ENCODE measurements at places on chromosomes 3 and 15.

DNA sequence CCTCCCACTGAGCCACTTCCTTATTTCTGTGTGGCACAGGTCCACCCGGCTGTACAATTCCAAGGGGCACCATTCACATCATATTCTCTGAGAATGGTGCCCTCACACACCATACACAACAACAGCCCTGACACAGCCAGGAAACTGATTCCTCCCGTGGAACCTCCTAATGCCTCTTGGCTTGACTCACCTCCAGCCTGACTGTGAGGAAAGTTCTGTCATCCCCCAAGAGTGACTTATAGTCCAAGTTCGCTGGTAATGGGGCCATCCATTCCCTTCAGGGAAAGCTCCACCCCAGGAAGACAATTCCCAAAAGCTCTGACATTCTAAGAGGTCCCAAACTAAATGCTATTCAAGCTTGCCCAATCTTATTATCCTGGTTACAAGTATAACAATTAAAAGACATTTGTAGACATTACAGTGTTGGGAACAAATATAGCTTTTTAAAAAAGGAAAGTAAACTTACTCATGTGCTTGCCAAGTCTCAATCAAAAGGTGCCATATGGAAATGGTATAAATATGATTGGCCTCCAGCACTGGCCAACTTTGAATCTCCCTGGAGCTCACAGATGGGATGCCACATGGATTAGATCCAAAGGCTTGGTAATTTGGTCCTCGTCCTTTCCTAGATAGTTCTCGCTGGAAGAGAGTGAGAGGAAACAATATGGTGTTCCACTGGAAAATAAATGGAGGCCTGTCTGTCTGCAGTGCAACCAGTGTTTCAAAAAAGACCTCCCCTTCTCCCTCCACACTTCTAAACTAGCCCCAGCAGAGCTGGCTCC, 56.3 kb upstream of the PSMD6 start:
- no peak for DNase-seq

DNA sequence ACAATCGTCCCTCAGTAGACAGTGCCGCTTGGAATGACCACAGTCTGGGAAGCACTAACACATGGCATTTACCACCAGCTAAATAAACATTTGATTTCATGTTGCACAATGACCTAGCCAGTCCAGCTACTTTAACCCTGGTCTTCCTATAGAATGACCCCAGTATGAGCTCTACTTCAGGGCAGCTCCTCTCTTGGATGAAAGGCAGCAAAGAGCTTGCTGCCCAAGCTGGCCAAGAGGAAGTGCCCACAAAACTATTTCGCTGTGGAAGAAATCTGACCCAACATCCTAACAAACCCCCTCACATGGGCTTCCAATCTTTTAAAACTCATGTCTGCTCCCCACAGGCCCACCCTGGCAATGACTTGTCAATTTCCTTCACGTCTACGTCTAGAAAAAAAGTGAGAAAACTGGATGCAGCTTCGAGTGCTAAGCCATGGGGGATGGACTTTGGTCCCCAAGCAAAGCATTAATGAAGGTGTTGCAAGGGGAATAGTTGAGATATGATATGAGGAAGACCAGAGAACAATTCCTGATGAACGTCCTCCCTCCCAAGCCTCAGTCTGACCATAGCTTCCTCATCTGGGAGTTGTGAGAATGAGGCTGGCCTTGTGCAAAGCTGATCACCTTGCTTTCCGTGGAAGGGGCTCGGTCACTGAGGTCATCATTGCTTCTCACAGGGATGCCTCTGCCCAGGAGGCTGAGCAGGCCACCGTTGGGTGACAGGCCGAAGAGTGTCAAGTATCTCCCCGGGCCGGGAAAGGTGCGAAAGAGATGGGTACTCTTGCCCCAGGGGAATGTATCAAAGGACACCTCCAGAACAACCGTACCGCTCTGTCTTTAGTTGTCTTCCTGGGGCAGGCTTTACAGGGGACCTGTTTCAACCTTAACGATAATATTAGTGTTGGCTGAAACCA, 964 bp downstream of the SLC25A20 start:
- no peak for DNase-seq

GRCh38 chr15:94233441-94233840, 2.1 kb downstream of the MCTP2 start:
- no peak for DNase-seq

GRCh38 chr15:98150084-98150483, 189.6 kb downstream of the ARRDC4 start:
- no peak for DNase-seq

GRCh38 chr3:47782446-47783308, 984 bp upstream of the SMARCC1 start:
- DNase-seq: no peak

- DNase-seq: no peak
Measured at GRCh38 chr3:97991293-97991682, 19.1 kb upstream of the RIOX2 start.

GRCh38 chr15:70252951-70253320, 155.2 kb upstream of the TLE3 start:
- DNase-seq: no peak

GRCh38 chr3:151933234-151933853, 59.9 kb downstream of the SUCNR1 start:
- no peak for DNase-seq

GRCh38 chr3:11764931-11765363, 81.7 kb downstream of the TAMM41 start:
- DNase-seq: peak; percentile 21

GRCh38 chr3:143016321-143016972, 15.1 kb downstream of the U2SURP start:
- no peak for DNase-seq

- DNase-seq: no peak
Measured at GRCh38 chr3:150751781-150752263, 11.1 kb downstream of the SIAH2 start.

DNA sequence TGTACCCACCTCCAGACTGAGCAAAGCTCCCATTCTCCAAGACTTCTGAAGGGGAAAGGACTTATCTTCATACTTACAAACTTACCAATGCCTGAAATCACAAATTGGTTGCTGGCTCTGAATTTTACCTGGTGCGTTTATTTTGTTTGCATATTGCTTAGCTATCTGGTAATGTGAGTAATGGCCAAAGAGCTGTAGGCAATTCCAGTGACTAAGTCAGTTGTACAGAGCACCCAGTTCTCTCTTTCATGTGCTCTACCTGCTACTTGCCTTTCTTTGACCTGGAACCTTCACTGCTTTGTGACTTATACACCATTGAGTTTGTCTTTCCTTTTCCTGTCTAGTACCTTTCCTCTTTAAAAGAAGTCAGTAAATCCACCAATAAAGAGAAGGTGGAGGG, 755.9 kb upstream of the LMCD1 start:
- DNase-seq: no peak

GRCh38 chr15:76418352-76419140, 82.0 kb downstream of the ISL2 start:
- DNase-seq: no peak

DNA sequence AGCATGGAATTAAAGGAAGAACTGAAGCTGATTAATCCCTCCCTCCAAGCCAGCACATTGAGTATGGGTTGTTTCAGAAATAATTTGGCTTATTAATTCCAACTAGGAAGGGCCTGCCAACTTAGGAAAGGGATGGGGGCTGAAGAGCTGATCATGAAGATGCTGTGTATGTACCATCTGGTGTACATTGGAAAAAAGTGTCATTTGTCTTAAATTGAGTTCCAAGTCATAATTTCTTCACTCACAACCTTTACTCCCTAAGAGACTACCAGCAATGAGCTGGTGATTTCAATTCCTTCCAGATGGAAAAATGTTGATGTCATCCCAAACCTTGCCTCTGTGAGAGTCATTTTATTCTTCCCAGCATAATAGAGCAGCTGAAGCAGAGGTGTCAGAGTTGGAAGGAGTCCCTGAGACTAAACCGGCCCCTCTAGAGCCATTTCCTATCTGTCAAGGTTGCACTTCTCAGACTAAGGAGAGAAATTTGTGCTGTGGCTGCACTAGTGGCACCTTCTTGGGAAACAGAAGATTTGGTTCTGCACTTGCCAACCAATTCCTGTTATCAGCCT, 79.4 kb downstream of the GTPBP8 start:
- DNase-seq: no peak

DNA sequence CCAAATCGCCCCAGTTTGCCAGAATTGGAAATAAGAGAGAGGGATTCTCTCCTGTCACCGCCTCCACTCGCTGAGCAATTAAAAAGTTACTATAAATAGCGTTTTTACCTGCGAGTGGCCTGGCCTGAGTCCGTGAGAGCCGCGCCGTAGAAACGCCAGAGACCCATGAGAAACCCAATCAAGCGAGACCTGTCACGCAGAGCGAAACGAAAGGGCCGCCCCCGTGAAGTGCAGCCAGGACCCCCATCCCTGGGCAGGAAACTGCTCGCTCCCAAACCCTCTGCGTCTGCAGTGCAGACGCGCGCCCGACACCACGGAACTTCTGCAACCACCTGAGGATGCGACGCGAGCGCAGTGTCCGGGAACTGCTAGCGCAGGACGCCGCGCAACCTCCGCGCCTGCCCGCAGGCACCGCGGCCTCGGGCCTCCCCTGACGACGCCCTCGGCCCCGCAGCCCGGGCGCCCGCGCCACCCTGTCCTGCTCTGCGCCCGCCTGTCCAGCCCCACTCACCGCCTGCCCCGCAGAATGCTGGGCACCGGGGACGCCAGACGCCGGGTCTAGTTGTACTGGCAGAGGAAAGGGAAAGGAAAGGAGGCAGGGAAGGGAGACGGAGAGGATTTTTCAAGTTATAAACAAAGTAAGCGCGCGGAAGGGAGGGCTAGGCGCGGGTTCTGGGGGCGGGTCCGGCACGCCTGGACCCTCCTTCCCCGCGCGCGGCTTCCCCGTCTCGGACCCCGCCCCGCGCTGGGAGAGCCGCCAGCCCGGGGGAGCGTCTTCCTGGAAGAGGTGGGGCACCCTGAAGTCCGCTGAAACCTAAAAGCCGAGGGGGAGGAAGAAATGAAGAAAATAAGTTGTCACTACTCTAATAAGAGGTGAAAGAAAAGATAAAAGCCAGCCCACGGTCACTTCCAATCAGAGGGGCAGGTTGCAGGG, at the start of gene PLSCR4:
TSS of gene PLSCR4 (minus strand) at position 657 of the 934 bp plus-strand sequence. CDS start 29,034 bp downstream, outside the sequence.
- DNase-seq: no peak

GRCh38 chr15:89395461-89395871, 60.8 kb upstream of the POLG start:
- no peak for DNase-seq

GRCh38 chr3:32456429-32457130, 46.1 kb downstream of the CMTM6 start:
- no peak for DNase-seq
